ENCODE measurements at places on chromosomes 12 and 14.

DNA sequence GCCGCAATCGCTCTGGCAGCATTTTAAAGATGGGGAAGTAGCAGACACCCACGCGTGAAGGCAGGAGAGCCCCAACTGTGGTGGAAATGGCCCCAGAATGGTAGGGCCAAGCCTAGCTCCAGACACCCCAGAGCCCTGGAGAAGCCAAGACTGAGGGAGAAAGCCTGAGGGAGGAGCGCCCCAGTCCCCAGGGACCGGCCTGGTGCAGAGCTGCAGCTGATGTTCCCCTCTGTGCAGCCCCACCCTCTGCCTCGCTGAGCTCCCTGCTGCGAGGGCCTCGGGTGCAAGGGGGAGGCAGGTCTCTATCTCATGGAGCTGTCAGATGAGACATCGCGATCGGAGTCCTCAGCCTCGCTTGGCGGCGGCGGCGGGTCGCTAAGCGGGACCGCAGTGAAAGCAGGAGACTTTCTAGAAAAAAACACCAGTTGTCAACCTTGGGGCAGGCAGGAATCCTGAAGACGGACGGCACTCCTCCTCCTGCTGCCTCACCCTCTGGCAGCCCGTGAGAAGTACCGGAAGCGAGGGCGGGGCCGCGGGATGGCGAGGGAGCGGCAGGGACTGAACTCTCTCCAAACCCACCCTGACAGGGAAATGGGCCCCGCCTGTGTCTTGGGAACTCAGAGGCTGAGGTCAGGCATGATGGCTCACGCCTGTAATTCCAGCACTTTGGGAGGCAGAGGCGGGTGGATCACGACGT is 6.0 kb downstream of the GAPDH start:
- no peak for DNase-seq

GRCh38 chr12:57741413-57741789 is 2.9 kb upstream of the AGAP2 start:
- no peak for DNase-seq

GRCh38 chr12:57240926-57241401 is 10.0 kb downstream of the STAC3 start:
- no peak for DNase-seq

GRCh38 chr12:32273712-32274111 is 125.6 kb upstream of the FGD4 start:
- DNase-seq: peak; percentile 29

GRCh38 chr12:79956896-79957295 is 22.0 kb upstream of the PPP1R12A start:
- no peak for DNase-seq

GRCh38 chr12:65533177-65533883 is 254.8 kb downstream of the MSRB3 start:
- DNase-seq: no peak

- peak; percentile 43 for DNase-seq
These were observed 323.7 kb upstream of the OR4E1 start for GRCh38 chr14:21997300-21997699.

DNA sequence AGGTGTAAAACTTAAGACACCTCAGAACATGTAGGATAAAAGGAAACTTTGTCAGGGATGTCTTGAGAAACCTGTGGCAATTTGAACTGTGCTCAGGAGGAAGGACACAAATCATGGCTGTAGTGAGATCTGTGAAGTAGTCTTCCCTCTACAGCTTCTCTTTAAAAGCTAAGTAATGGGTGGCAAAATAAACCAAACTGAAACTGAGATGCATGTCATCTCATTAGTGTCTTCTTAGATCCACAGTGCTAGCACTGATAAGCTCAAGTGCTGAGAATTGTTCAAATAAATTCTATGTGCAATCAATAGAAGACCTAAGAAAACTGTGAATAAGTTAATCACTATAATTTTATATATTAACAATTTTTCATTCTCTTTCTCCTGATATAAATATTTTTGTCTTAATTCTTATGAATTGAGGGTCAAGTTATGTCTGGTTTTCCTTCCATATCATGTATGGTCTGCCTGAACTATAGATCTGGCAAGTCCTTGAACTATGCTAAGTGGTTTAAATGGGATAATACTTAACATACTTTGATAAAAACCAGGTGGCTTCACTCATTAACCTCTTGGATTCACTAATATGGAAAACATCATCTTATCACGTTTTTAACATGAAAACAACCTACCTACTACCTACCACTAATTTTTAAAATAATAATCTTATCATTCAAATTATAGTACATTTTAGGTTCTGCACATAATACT is 27.2 kb downstream of the SYT1 start:
- DNase-seq: no peak

DNA sequence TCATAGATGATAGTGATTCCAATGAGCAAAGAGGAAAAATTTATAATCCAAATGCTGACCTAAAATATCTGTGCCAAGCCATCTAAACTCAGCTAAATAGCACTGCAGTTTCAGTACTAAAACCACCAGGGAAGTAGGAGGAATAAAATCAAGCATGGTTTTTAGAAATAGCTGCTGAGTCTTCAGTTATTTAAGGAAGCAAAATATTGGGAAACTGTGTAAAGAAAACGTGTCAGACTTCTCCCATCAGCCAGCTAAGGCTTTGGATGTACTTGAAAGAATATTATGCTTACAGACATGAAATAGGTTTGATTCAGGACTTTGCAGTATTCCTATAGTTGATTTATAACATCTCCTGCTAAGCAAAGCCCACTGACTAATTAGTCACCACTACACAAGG is 24.7 kb downstream of the CLEC2D start:
- DNase-seq: no peak

DNA sequence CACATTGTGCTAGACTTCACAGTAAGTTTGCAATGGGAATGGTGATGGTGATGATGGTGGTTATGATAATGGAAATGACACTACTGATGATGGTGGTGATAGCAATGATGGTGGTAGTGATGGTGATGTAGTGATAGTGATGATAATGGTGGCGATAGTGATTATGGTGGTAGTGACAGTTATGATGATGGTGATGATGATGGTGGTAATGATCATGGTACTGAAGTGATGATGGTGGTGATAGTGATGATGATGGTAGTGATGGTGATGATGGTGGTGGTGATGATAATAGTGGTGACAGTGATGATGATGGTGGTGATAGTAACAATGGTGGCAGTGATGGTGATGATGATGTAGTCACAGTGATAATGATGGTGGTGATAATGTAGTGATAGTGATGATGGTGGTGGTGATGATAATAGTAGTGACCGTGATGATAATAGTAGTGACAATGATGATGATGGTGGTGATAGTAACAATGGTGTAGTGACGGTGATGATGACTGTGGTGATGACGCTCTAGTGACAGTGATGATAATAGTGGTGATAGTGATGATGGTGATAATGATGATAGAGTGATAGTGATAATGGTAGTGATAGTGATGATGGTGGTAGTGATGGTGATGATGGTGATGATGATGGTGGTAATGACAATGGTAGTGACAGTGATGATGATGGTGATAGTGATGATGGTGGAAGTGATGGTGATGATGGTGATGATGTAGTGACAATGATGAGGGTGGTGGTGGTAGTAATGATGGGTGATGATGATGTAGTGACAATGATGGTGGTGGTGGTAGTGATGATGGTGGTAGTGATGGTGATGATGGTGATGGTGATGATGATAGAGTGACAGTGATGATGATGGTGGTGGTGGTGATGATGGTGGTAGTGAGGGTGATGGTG is 222.9 kb upstream of the PWP1 start:
- no peak for DNase-seq

DNA sequence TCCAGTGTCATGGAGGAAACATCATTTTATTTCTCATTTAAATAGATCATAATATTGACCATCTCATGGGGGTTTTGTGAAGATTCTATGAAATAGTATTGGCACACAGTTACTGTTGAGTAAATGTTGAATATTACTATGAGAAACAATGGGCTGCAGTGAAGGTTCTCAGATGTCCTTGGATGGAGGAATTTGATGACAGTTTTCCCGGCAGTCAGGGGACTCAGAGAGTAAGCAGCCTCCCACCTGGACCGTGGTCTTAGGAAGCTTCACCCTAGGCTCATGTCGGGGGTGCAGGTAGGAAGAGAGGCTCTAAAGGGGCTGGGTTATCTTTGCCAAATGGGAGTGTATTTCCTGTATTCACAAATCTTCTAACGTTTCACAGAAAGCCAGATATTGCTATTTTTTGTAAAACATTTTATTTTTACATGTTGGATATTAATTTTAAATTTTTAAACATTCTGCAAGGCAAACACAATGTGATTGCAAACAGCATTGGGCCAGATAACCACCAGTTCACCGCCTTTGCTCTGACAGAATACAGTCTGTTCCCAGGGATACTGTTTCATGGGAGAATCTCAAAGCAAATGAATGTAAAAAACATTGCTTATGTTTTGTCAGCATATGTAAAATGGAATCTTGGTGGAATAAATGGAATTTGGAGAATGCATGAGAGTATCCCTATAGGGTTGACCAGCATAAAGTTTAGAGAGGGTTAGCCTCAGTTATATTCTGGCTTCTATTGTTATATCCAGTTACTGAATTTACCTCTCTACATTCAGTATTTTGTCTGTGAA is 380.8 kb upstream of the TMEM132C start:
- no peak for DNase-seq

- peak; percentile 26 for DNase-seq
These were observed 1.1 kb downstream of the SYNE2 start for GRCh38 chr14:63853831-63854293.

DNA sequence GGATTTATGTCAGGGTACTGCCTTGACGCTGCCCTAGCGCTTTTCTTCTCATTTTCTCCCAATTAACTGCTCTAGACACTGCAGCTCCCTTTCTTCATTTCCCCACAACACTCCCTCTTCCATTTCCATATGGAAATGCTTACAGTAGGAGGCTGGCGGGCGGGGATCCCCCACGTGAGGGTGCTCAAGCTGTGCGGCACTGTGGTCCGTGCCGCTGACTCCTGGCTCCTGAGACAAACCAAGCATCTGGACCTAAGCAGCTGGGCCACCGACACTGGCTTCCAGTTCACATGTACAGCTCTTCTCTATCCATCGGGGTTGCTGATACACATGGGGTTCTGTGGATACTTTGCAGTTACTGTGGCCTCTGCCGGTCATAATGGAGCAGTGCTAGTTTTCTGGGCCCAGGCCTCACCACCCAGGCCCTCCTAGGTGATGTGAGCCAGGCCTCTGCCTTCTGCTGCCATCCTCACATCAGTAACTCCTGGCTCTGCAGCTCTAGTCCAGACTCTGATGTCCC is 20.2 kb downstream of the TCHP start:
- DNase-seq: no peak

DNA sequence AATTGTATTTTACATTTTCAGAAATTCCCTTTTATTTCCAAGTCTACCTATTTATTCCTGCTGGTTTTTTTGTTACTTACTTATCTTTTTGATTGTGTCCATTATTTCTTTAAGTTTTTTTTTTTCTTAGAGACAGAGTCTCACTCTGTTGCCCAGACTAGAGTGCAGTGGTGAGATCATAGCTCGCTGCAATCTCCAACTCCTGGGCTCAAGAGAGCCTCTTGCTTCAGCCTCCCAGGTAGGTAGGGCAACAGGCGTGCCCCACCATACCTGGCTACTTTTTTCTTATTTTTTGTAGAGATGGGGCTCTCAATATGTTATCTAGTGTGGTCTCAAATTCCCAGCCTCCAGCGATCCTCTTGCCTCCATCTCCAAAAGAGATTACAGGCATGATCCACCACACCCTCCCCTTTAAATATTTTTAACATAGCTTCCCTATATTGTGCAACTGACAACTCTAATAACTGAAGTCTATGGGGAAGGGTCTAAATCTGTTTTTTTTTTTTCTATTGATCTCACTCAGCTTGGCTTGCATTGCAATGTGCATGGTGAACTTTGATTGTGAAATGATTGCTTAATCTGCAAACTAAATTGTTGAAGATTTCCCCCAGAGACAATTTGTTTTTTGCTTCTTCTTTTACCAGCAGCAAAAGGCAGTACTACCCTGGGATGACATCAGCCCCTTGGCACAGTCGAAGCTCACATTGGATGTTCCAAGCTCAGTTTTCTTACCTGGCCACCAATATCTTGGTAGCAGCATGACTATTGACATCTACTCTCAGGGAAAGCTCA is 25.7 kb upstream of the COCH start:
- DNase-seq: no peak

- no peak for DNase-seq
These were observed 76.0 kb downstream of the KCNK13 start for GRCh38 chr14:90137807-90138206.

GRCh38 chr14:55843718-55844403 is 263.9 kb downstream of the KTN1 start:
- DNase-seq: no peak

- no peak for DNase-seq
These were observed 28.4 kb downstream of the STK38L start for GRCh38 chr12:27272373-27273028.

DNA sequence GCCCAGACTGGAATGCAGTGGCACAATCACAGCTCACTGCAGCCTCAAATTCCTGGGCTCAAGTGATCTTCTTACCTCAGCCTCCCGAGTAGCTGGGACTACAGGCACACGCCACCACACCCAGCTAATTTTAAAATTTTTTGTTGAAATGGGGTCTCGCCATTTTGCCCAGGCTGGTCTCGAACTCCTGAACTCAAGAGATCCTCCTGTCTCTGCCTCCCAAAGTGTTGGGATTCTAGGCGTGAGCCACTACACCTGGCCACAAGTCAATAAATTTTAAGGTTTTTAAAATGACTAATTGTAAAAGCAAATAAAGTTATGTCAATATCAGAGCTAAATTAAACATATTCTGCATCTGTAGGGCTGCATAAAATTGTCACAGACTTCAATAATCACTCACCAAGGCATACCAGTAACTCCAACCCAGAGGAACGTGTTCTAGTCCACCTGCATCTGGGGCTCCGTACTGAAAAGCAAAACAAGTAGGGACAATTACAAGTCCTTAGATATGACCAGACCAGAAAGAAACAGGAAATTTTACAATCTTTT is 13.9 kb downstream of the GNS start:
- no peak for DNase-seq

DNA sequence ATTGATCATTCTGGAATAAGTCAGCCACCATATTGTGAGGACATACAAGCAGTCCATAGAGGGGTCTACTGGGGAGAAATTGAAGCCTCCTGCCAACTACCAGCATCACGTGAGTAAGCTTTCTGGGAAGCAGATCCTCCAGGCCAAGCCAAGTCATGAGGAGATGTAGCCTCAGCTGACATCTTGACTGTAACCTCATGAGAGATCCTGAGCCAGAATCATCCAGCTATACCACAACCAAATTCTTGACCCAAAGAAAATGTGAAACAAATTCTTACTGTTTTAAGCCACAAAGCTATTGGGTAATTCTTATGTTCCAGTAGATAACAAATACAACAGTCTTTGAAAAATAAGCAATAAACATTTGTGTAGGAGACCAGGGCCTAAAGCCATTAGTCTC is 479.4 kb upstream of the DCN start:
- no peak for DNase-seq

- DNase-seq: no peak
These were observed 163.0 kb downstream of the ATP23 start for GRCh38 chr12:58104351-58104755.

GRCh38 chr12:109944561-109945359 is 44.7 kb downstream of the TCHP start:
- peak; percentile 48 for DNase-seq

- DNase-seq: no peak
These were observed 181.8 kb upstream of the MYL2 start for GRCh38 chr12:111102102-111102739.

- DNase-seq: no peak
These were observed 38.8 kb downstream of the ATL1 start for GRCh38 chr14:50598765-50599164.

Measured in neuronal stem cell (in vitro differentiated cells).